ENCODE measurements at places on chromosomes 1 and 21. TPM values are rescaled to one million over a fixed set of nuclear protein-coding genes. Genes with fewer than 3 reads are reported as not detected.

GRCh38 chr1:111470596-111470995 is 3.2 kb upstream of the C1orf162 start:
- H3K4me3 ChIP-seq: no peak overlapping the region
- H3K4me1 ChIP-seq: peaks cover 29% of the 10 kb centered on the region
- H3K27ac ChIP-seq: no peak overlapping the region
- H3K36me3 ChIP-seq: peaks cover 17% of the 10 kb centered on the region
- no peak for DNase-seq

DNA sequence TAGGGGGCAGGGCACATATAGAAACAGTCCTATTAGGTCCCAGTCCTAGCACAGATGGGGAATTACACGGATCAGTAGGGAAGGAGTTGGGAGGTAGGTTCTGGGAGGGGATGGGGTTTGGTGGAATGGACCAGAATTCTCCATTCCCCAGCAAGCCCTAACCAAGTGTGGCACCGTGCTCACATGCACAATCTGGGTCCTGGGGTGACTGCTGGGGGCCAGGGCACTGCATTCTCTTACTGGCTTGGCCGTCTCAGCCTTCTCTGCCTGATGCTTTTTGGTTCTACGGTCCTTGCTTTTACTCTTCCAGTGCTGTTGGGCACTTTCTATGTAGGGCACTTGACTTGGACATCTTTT is 53.9 kb downstream of the NENF start:
- no peak for DNase-seq
- H3K36me3 ChIP-seq: no peaks in the 10 kb centered on the region

- no peak overlapping the region for H3K27ac ChIP-seq
- no peak for DNase-seq
- H3K36me3 ChIP-seq: peaks cover 3% of the 10 kb centered on the region
Measured at GRCh38 chr1:62613890-62614289, 16.6 kb downstream of the ANGPTL3 start.

The ACKR1 gene
- total RNA-seq: not detected

DNA sequence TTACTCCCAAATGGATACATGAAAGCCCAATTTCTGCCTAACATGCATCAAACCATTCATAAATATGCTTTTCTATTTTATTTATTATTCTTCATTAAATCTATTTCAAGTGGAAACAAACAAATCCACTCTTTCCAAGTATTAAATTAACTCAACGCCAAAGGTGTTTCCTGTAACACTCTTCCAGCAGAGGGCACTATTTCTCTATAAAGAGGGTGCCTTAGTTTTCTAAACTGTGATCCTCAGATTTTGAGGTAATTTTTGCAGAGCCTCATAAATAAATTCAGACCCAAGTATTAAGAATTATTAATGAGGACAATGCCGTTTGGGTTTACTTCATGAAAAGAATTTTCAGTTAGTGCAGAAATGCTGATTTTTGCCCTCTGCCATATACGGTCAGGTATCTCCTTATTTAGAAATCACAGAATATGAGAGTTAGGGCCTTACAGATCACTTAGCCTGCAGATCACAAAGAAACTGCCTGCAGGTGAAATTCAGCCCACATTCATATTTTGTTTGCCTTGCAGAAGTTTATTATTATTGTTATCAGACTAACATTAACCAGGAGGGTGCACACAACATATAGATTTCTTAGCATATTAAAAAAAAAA is 40.1 kb upstream of the MYSM1 start:
- no peaks in the 10 kb centered on the region for H3K36me3 ChIP-seq
- no peaks in the 10 kb centered on the region for H3K27me3 ChIP-seq
- no peak for DNase-seq
- no peak overlapping the region for H3K27ac ChIP-seq
- no peak overlapping the region for H3K4me3 ChIP-seq

The TTC39A gene
- total RNA-seq: not detected

GRCh38 chr1:50047916-50048694 is 24.4 kb upstream of the AGBL4 start:
- no peaks in the 10 kb centered on the region for H3K36me3 ChIP-seq
- peak; percentile 12 for DNase-seq
- no peak overlapping the region for H3K27ac ChIP-seq
- peaks cover 28% of the 10 kb centered on the region for H3K27me3 ChIP-seq
- H3K4me1 ChIP-seq: no peaks in the 10 kb centered on the region
- H3K4me3 ChIP-seq: no peak overlapping the region

The LRRC8C gene
- total RNA-seq: 31.7 TPM

DNA sequence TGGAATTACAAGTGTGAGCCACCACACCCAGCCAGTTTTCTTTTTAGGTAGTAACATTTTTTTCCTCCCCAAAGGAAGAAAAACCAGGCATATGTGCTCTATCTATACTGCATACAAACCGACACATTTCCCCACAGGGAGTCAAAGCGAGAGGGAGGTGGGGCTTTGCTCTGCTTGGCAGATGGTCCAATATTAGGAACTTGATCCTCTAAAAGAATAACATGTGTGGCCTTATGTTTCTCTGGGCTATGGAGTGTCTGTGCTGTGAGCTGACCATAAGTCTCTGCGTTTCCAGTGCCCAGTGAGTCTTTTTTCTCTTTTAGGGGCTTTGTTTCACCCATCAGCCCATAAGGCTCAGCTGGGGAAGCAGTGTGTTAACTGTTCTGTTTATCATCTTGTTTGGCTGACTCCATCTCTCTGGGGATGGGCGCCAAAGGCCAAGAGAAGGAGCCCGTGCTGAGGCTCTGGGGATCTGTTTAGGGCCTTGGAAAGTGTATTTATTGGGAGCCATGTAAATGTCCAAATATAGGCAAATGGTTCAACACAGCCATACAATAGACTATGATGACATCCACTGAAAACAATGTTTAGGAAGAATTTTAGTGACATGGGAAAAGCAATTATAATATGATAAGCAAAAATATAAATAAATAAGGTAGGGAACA is 20.2 kb downstream of the LMOD1 start:
- no peaks in the 10 kb centered on the region for H3K36me3 ChIP-seq
- no peaks in the 10 kb centered on the region for H3K4me1 ChIP-seq
- no peak overlapping the region for H3K27ac ChIP-seq
- peaks cover 17% of the 10 kb centered on the region for H3K27me3 ChIP-seq
- H3K4me3 ChIP-seq: no peak overlapping the region
- no peak for DNase-seq
